ENCODE measurements at places on chromosomes 1 and 21.
A peak's percentile ranks its signal among the peaks of the same experiment; 100 is the strongest.

DNA sequence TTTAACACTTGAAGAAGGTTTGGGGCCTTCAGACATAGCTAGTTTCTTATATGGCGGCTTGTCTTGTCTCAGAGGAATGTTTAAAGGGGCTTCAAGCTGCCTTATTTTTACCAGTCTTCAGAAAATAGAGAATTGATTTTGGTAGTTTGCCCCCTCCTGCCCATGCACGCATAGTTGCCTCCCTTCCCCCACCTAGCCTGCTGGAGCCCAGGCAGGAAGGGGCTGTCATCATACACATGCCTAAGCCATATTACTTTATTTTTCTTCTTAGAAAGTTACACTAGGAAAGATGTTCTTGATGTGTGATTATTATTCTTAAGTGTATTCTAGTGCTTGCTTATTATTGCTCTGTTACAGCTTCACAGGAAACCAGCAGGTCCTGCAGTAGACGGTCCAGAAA is 18.3 kb downstream of the PBX1 start:
- no peak for DNase-seq

DNA sequence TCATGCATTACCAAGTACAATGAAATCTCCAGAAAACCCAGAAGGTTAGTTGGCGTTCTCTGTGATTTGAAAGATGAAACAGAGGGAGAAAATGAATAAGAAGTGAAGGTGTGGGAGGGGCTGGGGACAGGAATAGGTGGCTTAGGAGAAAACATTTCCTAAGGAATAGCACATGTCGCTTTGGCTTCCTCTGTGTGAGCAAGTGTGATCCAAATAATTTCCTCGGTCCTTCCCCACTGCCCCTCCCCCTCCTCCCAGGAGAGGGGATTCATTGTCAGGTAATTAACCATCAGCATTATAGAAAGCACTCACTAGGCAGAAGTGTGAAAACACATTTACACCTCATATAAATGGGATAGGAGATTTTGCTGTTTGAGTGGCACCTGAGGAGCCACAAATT is 105.5 kb downstream of the NUF2 start:
- no peak for DNase-seq

DNA sequence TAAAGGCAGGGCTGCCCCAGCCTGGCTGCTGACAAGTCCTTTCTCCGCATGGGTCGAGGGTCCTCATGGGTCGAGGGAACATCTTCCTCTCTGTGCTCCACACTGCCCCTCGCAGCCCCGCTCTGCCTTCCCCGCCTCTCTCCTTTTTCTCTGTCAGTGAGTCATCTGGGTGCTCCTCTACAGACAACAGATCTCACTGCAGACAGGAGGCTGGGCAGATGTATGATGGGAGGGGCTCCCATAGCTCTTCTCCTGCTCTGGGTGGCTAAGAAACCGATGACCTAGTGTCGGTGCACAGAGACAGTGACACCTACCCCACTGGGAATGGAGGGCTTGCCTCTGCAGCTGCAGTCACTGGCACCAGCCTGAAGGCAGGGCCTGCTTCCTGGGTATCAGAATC is 5.5 kb downstream of the KCNA10 start:
- DNase-seq, result no peak

GRCh38 chr1:161864577-161864976 is 98.5 kb downstream of the ATF6 start:
- no peak for DNase-seq

DNA sequence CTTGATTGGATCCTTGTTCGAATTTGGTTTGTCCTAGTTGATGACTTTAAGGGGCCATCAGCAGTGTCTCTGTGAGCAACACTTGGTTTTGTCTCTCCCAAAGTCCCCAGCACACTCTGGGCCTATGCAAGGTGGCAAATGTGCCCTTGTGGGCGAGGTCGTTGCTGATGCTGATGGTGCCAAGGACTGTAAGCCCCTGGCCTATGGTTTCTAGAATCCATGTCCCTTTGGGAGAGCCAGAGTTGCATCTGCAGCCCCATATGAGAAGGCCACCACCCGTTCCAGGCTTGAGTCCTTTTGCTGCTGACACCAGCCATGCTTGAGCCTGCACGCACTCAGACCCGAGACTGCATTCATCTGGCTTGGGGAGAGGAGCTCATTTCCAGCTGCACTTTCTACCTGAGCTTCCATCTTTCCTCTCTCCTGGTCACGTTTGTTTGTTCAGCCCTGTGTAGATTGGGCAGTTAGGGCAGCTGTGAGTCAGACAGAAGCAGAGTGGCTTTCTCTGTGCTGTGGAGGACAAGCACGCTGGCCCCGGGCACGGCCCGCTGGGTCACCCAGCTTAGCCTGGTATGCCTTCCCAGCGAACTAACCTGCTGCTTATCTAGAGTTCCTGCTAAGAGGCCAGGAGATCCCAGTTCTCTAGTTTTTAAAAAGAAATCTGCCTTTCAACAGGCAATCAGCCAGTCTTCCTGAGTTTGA is 52.1 kb upstream of the CSF3R start:
- DNase-seq, result no peak

DNA sequence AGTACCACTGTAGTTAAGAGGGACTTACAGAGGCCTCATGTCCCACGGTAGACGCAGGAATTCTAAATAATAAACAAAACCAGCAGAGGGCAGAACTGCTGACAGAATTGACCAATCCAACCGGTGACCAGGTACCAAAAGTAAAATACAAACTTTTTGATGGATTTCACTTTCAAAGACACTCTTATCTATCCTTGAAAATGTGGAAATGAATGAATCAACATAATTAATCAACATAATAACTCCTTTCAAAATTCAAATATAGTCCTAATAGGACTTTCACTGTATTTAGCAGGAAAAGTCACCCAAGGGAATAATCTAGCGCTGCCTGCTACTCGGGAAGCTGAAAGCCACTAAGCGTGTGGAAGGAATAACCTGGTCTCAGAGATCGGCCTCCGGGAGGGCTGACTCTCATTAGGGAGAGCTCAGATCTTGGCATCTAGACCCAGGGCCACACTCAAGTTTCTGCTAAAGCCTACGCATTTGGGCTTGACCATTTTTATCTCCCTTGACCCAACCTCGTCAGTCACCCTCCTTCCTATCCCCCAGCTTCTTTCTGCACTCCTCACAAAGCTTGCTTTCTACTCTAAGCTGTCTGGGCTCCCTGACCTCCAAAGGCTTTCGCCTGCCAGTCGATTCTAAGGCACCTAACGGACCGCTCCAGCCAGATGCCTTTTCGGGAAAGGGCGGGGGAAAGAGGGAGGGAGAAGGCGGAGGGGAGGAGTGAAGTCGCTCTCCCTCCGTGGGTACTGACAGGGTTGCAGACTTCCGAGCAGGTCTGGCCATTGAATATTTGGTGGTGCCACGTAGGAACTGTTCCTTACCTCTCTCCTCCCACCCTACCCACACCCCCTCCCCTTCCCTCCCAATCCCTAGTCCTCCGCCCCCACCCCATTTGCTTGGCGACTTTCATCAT is 1.6 kb downstream of the COL11A1 start:
- peak; percentile 19 for DNase-seq

GRCh38 chr21:42685036-42685435 is 31.6 kb downstream of the PDE9A start:
- DNase-seq, result no peak
